ENCODE measurements at places on chromosomes 7 and 10. TPM values are rescaled to one million over a fixed set of nuclear protein-coding genes. Genes with fewer than 3 reads are reported as not detected.

The HKDC1 gene
- polyA plus RNA-seq, result not detected

The ACSM6 gene
- polyA plus RNA-seq, result not detected

The CALN1 gene
- under 0.01 TPM for polyA plus RNA-seq

The CRYGN gene
- not detected for polyA plus RNA-seq

The GNGT1 gene
- polyA plus RNA-seq, result not detected

The DRGX gene
- not detected for polyA plus RNA-seq
